WERI-Rb-1 (cell line): ENCODE measurements at places on chromosomes 6 and 20.
A peak's percentile ranks its signal among the peaks of the same experiment; 100 is the strongest.

- peak; percentile 86 for DNase-seq
Measured at GRCh38 chr6:34791164-34791700, 651 bp upstream of the BLTP3A start.

DNA sequence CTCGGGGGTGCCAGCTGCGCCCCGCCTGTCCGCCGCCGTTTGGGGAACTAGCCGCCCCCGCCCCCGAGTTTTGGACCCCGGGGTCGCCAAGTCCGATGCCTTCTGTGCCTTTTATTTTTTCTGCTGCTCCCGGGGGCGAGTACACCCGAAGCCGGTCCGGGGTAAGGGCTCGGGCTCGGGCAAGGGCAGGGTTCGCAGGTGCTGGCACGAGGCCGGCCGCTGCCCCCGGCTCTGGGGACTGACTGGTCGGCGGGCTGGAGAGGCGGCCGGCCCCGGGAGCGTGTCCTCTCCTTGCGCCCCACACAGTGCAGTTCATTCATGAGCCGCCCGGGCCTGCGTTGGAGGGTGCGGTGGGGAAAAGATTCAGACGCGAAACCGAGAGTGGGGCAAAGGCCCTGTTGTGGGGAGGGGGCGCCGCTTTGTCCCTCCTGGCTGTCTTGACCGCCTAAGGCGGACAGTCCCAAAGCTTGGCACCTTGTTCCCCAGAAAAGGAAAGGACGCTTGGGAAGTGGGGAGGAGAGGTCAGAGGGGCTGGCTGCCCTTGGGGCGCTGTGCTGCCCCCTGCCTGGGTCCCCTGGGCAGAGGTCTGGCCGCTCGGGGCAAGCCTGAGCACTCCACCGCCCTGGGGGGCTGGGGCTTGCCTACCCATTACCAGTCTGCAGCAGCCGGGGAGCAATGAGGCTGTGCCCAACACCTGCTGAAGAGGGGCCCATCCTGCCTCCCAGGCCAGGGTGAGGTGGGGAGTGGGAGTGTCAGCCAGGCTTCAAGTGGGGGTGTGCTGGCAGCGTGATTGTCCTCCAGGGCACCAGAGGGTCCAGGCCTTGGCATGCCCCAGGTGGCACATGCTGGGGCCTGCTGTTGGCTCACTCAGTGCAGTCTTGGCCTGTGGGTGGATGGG is 915 bp downstream of the TMEM63B start:
- peak; percentile 71 for DNase-seq

DNA sequence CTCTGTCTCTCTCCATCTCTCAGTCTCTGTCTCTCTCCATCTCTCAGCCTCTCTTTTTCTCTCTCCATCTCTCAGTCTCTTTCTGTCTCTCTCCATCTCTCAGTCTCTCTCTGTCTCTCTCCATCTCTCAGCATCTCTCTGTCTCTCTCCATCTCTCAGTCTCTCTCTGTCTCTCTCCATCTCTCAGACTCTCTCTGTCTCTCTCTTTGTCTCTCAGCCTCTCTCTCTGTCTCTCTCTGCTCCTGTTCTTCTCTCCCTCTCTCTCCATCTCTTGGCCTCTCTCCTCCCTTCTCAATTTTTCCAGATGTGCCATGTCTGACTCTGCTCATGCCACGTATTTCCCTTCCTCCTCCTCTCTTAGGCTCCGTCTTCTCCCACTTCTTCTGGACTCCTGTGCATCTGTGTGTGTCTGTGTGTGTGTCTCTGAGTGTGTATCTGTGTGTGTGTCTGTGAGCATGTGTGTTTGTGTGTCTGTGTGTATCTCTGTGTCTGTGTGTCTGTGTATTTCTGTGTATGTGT is 72.7 kb downstream of the SRC start:
- DNase-seq, result no peak

- DNase-seq, result no peak
Measured at GRCh38 chr6:124026694-124027093, 223.0 kb downstream of the NKAIN2 start.

DNA sequence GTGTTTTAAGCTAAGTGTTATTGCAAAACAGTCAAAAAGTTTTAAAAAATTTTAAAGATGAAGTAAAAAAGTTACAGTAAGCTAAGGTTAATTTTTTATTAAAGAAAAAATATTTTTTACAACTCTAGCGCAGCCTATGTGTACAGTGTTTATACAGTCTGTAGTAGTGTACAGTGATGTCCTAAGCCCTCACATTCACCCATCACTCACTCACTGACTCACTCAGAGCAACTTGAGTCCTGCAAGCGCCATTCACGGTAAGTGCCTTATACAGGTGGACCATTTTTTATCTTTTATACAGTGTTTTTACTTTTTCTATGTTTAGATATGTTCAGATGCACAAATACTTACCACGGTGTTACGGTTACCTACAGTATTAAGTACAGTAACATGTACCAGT is 83.4 kb upstream of the STMND1 start:
- DNase-seq, result no peak

DNA sequence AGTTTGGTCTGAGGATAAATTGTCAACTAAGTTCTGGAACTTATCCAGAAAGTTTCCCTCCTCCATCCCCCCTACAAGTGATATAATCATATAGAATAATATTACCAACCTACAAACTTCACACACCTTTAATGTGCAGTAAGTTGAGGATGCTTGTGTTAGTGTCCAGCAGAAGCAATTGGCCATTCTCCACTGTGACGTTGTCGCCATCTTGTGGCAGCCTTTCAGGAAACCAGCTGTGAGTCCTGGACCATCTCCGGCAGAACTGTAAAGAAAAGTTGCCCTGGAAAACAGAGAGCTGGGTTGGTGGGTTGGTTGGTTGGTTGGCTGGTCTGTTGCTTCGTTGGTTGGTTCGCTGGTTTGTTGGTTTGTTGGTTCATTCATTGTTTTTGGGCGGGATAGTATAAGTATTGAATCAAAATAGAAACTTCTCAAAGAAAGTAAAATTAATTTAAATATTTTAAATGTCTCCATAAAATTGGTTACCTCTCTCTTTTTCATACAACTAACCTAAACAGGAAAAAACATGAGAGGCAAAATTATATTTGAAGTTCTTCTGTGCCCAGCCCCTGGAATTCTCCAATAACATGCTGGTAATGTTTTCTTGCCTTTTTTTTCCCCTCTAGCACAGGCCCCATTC is 127.5 kb downstream of the PKHD1 start:
- peak; percentile 91 for DNase-seq

- no peak for DNase-seq
Measured at GRCh38 chr6:134674562-134674961, 275.3 kb downstream of the ALDH8A1 start.

DNA sequence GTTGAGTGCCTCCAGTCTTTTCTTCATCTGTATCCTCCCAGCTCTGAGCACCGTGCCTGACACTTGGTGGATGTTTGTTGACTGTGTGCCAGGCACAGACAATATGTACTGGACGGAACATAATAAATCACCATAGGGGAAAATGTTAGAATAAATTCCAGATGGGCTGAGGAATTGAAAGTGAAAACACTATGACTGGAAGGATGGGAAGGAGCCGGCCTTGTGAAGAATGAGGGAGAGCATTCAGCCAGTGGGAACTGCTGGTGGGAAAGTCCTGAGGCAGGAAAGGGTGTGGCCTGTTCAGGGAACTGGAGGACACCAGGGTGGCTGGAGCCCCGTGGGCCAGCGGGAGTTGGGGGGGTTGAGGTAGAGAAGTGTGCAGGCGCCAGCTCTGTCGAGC is 75.4 kb downstream of the MTHFD1L start:
- no peak for DNase-seq

GRCh38 chr6:41799559-41799911 is 12.0 kb downstream of the TOMM6 start:
- peak; percentile 51 for DNase-seq

DNA sequence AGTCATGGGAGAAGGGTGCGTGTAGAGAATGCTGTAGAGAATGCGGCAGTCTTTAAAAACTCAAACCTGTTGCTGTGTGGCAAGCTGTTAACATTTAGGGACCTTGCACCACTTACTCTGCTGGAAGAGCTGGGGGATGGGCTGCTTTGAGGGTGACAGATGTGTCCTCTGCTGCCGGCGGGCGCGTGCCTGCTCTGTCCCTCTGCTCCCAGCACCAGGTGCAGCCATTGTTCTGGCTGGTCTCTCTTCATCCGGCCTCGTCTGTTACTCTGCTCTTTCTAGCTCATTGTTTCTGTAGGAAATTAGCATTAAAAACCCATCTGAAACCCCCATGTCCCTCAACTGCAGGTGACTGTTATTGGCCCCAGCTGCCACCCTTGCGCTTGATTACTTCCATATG is 78.5 kb downstream of the CBFA2T2 start:
- peak; percentile 90 for DNase-seq

GRCh38 chr6:57974653-57975052 is 657.2 kb downstream of the PRIM2 start:
- DNase-seq, result no peak

GRCh38 chr6:8030920-8031319 is 33.3 kb downstream of the BLOC1S5 start:
- DNase-seq, result no peak

GRCh38 chr20:21622097-21622857 is 83.2 kb upstream of the PAX1 start:
- no peak for DNase-seq

DNA sequence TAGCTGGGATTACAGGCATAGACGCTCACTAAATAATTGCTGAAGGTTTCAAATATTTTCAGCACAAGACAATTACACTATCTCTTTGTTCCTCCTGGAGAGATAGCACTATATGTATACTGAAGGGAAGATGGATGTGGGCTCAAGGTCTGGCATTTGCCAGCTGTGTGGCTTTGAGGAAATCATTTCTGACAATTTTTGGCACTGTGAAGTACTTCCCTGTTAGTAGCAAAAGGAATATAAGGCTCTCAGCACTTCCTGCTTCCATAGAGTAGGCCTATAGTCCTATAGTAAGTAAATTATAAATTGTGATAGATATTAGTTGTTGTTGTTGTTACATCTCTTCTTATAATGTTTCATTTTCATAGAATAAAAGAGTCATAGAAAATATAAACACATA is 271.1 kb downstream of the SAMD5 start:
- no peak for DNase-seq

DNA sequence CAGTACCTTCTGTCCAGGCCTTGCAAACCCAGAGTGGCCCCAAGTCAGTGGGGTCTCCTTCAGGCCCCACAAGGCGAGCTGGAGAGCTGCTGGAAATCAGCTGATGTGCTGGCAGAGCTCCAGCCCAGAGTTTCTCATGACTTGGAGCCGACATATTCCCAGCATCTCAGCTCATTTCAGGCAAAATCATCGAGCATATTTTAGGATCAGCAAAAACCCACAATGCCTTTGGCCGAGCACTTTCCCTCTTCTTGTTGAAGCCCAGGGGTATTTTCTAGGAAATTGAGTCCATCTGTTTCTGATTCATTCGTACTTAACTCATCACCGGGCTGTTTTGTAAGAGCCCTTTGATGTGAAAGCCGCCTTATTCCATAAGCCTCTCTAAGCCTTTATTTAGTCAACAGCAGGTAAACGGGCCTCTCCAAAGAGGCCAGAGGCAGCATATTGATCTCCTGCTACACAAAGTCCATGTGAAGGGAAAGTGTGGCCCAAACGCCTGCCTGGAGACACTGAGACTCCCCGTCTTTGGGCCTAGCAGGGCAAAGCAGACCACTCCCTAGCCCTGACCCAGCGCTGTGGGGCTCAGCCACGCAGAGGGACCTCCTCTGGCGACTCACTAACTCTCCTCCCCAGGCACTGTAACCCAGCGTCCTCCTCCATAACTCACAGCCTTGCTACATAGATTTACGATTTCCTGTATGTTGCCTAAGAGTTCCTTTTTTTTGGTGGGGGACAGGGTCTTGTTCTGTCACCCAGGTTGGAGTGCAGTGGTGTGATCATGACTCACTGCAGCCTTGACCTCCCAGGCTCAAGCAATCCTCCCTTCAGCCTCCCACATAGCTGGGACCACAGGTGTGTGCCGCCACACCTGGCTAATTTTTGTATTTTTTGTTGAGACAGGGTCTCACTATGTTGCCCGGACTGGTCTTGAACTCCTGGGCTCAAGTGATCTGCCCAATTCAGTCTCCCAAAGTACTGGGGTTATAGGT is 12.1 kb upstream of the C20orf203 start:
- DNase-seq, result peak; percentile 67

DNA sequence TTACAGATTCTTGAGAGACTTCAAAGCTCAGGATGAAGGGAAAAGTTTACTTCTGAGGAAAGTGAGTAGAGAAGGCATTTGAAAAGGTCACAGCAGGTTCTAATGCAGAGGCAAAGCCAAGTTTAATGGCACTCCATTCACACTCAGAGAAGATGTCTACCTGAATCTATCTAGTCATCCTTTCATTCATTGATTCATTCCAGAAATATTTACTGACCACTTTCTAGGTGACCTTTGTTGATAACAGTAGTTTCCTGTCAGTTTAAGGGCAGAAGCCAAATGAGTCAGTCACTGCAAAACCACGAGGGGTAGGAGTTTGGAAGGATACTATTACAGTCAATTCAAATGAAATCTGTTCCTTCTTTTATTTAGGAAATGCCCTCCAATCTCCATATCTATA is 30.8 kb downstream of the FBXO5 start:
- no peak for DNase-seq

DNA sequence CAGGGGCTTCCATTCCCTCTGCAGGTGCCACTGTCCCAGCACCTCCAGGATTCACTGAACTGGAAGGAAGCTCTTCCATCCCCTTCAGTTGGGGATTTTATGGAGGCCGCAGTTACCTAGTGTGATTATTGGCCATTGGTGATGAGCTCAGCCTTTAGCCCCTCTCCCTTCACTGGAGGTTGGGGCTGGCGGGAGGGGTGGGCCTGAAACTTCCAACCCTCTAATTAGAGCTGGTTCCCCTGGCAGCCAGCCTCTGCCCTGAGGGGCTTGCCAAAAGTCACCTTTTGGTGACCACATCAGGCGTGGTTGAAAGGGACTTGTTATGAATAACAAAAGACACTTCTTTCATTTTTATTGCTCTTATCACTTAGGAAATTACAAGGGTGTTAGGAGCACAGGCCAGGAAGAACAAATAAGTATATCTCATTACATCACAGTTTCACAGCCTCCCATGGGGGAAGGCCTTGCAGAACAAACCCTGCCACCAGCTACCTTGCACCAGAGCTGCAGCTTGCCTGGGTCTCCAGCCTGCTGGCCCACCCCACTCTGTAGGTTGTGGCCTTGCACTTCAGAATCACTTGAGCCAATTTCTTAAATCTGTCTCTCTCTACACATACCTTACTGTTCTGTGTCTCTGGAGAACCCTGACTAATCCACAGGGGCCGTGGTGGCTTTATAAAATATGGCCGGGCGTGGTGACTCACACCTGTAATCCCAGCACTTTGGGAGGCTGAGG is 5.0 kb downstream of the PYGB start:
- peak; percentile 16 for DNase-seq

- no peak for DNase-seq
Measured at GRCh38 chr6:48222241-48222640, 111.2 kb upstream of the PTCHD4 start.
